Transverse colon (tissue), 4 donors: ENCODE measurements at places on chromosomes 13 and 19. TPM values are rescaled to one million over a fixed set of nuclear protein-coding genes. Genes with fewer than 3 reads are reported as not detected.

Gene ERFL
- total RNA-seq = 0.80 TPM

Gene POU2F2
- 7.1 TPM for total RNA-seq

Gene SLC46A3
- 49.2 TPM for total RNA-seq

DNA sequence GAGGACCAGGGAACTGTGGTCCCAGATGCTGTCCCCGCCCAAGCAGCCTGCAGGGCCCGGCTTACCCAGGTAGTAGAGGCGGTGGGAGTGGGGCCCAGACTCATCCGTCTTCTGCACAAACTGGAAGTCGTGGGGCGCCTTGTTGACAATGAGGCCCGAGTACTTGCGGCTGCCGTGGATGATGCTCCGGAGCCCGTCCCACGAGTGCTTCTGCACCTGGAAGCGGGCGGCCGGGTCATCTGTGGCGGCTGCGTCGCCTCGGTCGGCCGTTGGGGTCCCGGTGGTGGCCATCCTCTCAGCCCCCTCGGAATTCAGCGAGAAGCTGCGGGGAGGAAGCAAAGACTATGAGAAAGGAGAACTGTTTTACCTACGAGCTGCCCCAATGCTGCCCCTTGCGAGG, 9.6 kb downstream of the DPP9 start:
- DNase-seq = no peak
- H3K27ac ChIP-seq = peak overlapping the region; percentile 88
- peaks cover 16% of the 10 kb centered on the region for H3K4me1 ChIP-seq
- no peaks in the 10 kb centered on the region for H3K36me3 ChIP-seq

GRCh38 chr19:16778796-16779411, 50.3 kb upstream of the SIN3B start:
- no peaks in the 10 kb centered on the region for H3K4me1 ChIP-seq
- no peak overlapping the region for H3K4me3 ChIP-seq
- no peaks in the 10 kb centered on the region for H3K36me3 ChIP-seq
- no peaks in the 10 kb centered on the region for H3K27me3 ChIP-seq

DNA sequence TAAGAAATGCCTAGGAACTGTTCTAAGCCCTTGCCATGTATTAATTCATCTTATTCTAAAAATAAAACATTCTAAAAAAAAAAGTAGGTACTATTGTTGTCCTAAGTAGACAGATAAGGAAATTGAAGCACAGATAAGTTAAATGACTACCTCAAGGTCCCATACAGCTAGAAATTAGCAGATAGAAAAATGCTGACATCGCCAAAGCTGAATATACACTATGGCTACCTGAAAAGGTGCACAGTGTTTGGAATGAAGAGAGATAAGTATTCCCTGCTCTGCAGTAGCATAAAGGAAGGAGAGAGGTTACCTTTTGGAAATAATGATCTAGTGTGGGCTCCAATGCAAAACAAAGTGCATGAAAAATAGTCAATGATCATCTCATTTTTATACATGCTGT, 65.3 kb downstream of the DCT start:
- no peaks in the 10 kb centered on the region for H3K4me1 ChIP-seq
- no peaks in the 10 kb centered on the region for H3K36me3 ChIP-seq
- no peak for DNase-seq

DNA sequence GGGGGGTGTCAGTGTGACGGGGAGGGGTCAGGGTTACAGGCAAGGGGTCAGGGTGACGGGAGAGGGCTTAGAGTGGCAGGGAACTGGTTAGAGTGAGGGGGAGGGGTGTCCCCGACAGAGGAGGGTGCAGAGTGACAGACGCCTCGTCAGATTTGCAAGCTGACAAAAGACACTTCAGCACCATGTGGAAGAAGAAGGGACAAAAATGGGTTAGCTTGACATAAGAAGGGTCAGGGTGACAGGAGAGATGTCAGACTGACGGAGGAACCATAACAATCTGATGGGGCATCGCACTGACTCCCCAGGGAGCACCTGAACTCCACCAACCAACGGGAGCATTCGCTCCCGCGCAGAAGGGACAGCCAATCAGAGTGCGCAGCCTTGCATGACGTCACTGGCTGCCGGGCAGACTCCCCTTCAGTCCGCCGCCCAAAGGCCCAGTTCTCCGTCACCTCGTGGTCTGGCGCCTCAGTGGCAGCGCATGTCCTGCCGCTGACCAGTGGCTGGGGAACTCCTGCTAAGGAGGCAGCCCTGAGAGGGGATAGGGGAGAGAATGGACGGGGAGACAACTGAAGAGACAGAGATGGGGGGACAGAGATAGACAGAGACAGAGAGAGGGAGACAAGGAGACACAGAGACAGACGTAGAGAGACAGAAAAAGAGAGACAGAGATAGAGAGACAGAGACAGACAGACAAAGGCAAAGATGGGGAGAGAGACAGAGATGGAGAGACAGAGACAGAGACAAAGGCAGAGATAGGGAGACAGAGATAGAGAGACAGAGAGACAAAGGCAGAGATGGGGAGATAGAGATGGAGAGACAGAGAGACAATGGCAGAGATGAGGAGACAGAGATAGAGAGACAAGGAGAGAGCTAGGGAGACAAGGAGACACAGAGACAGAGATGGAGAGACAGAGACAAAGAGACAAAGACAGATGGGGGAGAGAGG, 30.2 kb downstream of the C19orf81 start:
- DNase-seq = peak; percentile 77
- H3K36me3 ChIP-seq = no peaks in the 10 kb centered on the region
- peaks cover 24% of the 10 kb centered on the region for H3K27me3 ChIP-seq
- H3K4me3 ChIP-seq = no peak overlapping the region
- H3K27ac ChIP-seq = no peak overlapping the region
